Spleen (tissue), 13 donors: ENCODE measurements at places on chromosomes 16 and 17. TPM values are rescaled to one million over a fixed set of nuclear protein-coding genes. Genes with fewer than 3 reads are reported as not detected.

DNA sequence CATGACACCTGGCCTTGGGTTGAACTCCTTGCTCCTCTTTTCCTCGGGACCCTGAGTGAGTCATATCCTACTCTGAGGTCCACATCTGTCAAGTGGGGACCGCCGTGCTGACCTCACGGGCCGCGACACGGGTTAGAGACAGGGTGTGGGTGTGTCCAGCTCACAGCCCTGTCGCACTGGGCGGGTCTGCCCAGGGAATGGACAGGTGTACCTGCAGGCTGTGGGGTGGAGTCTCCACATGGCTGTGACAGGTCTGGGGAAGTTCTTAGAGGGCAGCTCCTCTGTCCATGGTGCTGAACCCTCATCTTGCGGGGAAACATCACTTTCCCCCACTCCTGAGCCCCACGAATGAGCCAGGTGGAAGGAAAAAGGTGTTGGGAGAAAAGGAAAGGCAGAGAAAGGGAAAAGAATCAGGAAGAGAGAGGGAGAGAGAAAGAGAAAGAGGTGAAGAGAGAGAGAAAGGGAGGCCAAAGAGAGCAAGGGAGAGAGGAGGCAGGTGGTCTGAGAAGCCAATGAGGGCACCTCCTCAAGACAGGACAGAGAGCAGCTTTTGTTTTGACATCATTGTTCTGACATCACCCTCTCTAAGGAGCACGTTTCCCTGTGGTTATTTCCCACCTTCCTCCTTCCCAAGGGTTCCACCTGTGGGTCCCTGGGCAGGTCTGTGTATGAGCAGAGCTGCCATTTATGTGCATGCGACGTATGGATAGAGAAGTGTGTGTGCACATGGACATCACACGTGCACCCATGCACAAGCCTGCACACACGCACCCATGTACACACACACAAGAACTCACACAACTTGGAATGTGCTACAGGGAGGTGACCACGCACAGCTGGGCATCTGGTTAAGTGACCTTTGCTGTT is 32.6 kb upstream of the CBFA2T3 start:
- peak; percentile 56 for DNase-seq

DNA sequence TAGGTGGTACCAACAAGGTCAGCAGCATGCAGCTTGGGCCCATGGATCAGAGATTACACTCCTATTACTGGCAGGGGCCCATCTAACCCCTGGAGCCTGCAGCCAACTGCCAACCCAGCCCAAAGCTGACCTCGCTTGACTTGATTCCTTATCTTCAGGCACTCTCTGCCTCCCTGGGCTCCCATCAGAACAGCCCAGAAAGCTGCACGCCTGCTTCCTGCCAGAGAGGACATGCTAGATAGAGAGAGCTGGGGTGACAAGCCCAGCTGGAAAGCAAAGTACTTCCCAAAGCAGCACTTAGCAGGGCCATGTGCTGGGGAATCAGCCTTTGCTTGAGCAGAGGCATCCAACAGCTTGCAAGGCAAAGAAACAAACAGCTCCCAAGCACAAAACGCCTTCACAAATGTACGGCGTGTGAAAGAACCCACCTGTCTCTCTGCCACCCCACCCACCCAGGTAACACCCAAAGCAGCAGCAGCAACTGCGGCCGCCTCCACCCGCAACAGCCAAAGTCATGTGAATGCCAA is 74.2 kb upstream of the NLK start:
- DNase-seq: peak; percentile 76

- no peak for DNase-seq
Observed at GRCh38 chr16:50136399-50136798, 16.7 kb upstream of the TENT4B start.

The SLC5A11 gene
- polyA plus RNA-seq: 0.22 TPM

The SLX1A gene
- polyA plus RNA-seq: 73.6 TPM

DNA sequence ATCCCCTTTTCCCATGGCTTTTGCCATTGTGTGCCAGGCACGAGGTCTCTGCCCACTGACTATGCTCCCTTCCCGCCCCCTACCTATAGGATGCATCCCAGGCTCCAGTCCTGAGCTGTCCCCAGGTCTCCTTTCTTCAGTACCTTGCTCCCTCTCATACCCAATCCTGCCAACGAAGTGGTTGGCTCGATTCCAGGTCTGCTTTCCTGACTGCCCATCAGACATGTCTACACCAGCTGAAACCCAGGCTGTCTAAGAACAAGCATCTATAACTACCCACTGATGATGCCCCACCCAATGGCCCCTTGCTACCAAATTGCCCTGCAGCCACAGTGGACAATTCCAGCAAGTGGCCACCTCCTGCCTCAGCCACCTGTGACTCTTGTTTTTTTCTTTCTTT is 479.1 kb downstream of the SOX9 start:
- DNase-seq: no peak

GRCh38 chr17:76862494-76862893 is 5.7 kb upstream of the MGAT5B start:
- DNase-seq: no peak

- DNase-seq: peak; percentile 66
Observed at GRCh38 chr17:80799538-80800480, 191.8 kb upstream of the CHMP6 start.

DNA sequence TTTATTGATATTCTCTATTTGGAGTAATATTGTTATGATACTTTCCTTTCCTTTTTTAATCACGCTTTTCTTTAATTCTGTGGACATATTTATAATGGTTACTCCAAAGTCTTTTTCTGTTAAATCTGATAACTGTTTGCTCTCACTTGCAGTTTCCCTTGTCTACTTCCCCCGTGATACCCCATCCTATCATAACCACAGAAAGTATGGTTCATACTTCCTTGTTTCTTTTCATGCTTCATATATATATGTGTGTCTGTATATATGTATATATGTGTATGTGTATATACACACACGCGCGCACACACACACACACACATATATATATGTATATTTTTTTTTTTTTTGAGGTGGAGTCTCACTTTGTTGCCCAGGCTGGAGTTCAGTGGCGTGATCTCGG is 23.5 kb downstream of the SPECC1 start:
- DNase-seq: no peak
